ENCODE measurements at places on chromosomes 4 and X.

DNA sequence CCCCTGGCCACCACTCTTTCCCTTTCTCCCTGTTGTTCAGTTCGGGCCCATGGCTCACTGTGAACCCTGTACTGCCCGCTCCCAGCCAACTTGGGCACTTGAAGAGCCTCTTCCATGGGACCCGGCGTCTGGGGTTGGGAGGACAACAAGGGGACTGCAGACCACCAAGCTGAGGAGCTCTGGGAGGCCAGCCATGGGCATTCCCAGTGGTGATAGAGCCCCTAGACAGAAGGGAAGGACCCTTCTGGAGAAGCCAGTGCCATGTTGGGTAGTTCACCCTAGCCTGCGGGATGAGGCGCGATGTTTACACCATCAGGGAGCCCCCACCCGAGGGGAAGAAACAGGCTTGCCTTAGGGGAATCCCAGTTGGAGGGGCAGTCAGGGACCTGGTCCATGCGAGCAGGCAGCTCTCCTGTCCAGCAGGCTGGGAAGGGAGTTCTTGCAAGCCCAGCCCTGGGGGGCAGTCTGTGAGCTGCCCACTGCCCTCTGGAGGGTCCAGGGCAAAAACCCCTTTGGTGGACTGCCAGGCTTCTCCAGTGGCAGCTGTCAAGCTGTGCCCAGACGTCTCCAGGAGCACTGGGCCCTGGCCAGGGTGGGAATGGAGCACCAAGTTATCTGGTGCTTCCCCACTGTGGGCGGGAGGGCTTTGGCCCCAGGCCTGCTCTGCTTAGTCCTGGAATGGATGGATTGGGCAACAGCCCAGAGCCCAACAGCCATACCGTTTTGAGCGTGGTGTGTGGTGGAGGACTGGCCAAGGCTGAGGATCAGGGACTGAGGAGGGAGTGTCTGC, 23.7 kb upstream of the UBA1 start:
- DNase-seq, result no peak

DNA sequence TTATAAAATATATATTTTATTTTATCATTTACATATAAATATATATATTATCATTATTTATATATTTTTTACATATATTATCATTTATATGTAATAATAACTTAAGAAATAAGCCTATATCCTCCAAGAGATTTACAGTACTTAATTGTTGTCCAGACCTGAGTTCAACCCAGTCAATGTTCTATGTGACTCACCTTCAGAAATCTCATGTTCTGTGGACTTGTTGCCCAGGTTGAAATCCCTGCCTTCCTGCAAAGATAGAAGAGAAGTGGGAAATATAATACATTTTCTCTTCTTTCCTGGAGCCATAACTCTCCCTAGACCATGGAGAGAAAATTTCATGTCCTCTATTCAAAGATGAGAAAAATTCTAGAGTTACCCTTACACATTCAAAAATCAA, 247.3 kb downstream of the PARM1 start:
- no peak for DNase-seq

GRCh38 chrX:9327086-9327746, 137.6 kb upstream of the TBL1X start:
- DNase-seq, result no peak

GRCh38 chr4:187469627-187470026, 525.9 kb upstream of the ZFP42 start:
- DNase-seq, result no peak

GRCh38 chrX:111098874-111099273, 2.9 kb downstream of the PAK3 start:
- peak; percentile 72 for DNase-seq

DNA sequence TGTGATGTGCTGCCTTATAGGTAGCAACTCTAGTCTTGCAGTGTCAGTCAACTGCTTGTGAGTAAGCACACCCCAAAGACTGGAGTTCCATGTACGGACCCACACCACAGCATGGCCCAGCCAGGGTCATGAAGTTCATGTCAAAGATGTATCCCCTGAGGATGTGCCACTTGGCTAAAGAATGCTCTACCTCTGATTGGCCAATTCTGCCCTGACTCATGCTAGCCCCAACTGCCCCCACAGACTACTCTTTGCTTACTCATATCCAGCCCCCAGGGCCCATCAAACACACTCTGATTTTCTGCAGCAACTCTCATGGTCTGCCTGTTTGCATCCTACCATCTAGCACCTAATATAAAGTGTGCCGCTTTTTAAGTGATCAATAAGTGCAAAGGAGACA, 62.5 kb downstream of the CHRDL1 start:
- DNase-seq, result no peak

- no peak for DNase-seq
These were observed 22.4 kb downstream of the MAP7D3 start for GRCh38 chrX:136228839-136229207.

DNA sequence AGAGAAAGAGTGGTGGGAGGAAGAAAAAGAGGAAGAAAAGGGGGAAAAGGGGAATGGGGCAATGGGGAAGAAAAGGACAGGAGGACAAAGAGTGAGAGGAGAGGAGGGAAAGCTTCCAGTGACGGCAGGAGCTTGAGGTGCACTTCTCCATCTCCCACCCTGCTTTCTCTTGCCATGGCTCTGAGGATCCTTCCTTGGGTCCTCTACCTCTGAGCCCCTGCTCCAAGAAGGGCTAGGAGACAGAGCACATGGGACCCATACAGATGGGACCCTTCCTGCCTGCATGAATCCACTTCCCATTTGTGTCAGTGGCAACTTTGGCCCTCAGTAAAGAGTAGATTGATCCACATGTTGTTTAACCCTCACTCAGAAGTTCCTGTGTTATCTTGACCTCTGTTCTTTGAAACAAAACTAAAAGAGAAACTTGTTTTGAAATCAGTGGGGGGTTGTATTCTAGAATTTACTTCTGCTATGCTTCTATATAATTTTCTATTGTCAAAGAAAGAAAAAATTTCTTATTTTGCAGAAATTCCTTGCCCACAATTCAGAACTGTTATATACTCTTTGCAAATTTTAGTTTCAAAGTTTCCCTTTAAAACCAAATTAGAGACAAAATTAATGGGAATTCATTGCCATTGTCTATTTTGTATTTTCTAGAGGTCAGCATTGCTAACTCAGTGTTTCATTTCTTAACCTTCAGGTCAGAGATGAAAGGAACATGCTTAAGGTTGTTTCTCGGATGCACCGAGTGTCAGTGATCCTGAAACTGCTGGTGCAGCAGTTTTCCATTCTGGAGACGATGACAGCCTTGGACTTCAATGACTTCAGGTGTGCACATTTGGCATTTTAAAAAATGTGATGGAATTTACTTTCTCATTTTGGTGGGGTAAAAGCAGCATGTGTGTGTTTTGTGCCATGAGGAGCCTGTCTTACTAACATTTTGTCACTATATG, 5.0 kb downstream of the TDO2 start:
- no peak for DNase-seq

DNA sequence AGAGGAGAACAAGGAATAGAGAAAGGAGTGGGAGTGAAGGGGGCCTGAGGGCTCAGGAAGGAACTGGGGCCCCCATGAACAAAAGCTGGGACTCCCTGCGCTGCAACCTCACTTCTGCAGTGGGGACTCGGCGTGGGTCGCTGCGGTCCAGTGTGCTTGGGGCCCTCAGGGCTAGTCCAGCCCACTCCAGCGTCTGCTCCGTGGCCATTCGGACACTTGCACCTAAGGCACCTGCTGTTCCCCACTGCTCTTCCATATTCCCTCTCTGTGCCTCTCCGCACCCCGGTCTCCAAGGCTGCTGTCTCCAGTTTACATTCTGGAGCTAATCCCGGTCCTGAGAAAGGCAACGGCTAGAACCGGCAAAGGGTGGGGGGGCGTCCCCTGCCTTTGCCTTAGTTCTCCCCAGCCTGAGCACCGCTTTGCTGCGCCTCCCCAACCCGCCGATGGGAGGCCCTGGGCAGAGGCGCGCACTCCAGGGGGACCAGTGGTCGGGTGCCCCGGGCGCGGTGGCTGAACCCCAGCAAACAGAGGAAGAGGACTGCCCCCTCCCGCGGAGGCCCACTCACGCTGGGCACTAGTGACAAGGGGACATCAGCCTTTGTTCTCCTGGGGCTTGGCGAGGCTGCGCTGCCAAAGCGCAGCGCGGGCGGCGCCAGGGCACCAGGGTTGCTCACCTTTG, 327.7 kb upstream of the F9 start:
- no peak for DNase-seq

DNA sequence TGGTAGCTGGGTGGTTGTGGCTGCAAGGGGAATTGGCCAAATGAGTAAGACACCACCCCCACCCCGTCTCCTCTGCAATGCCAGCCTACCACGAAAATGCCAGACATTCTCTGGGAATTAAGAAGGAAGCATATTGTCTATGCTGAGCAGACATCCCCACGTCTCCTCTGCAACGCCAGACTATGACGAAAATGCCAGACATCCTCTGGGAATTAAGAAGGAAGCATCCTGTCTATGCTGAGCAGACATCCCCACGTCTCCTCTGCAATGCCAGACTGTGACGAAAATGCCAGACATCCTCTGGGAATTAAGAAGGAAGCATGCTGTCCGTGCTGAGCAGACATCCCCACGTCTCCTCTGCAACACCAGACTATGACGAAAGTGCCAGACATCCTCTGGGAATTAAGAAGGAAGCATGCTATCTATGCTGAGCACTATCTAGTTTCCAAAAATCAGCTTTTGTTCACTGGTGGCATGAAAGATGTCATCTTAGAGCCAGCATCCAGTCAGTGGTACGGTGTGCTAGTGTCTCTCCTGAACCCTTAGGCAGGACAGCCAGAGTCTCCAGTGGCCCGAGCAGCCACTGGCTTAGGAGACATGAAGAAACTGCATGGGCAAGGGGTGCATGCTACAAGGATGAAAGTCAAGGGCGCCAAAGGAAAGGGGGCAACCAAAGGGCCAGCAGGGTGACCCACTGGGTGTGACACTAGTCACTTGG, 339.8 kb upstream of the FRG1 start:
- no peak for DNase-seq

DNA sequence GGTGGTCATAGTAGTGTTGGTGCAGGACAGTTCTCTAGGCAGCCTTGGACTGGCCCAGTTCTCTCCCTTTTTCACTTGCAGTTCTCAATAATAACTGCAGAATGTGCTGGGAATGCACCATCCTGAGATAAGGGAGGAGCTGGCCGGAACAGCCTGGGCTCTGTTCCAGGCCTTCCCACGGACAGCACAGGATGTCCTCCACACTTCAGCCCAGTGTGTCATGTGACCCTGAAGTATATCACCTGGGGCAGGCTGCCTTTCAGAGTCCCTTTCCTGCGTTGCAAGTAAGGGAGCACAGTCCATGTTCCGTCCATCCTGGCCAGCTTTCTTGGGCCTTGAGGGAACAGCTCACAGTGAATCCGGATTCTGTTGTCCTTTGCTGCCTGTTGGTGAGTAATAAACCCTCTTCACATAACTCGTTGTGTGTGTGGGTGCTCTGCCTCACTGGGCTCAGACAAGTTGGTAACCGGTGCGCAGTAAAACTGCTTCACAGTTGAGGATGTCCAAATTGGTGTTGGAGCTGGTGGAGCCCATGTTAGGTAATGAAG, 32.3 kb upstream of the BBS12 start:
- DNase-seq, result no peak
